ENCODE measurements at places on chromosomes 7 and 10. TPM values are rescaled to one million over a fixed set of nuclear protein-coding genes. Genes with fewer than 3 reads are reported as not detected.

SPDYE5 gene
- not detected for total RNA-seq

ITPRID1 gene
- total RNA-seq, result 1.8 TPM

- no peak for DNase-seq
These were observed 6.2 kb upstream of the MBL2 start for GRCh38 chr10:52778511-52779392.

EPHA1 gene
- 16.2 TPM for total RNA-seq

DNA sequence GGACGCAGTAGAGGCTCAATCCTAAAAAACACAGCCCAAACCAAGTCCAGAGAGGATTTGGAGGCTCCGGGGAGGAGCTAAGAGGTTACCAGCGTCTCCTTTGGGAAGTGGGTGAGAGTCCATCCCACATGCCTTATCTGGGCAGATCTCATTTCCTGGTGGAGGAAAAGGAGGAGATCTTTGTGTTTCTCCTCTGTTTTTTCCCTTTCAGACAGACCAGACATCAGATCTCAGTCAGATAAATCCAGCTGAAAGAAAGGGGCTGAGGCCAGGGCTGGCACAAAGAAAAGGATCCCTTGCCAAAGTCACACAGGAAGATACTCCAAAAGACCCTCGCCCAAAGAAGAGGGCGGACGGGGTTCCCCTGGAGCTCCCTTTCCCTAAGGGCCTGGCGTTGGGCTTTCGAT is 58.3 kb upstream of the COMTD1 start:
- no peak for DNase-seq

- no peak for DNase-seq
These were observed 61.2 kb upstream of the LRRN3 start for GRCh38 chr7:111029574-111030251.

- no peak for DNase-seq
These were observed 6.4 kb upstream of the CYP3A4 start for GRCh38 chr7:99790407-99790806.

- DNase-seq, result no peak
These were observed 594.9 kb downstream of the INHBA start for GRCh38 chr7:41107938-41108448.

GRCh38 chr10:4566011-4566410 is 260.0 kb upstream of the AKR1E2 start:
- DNase-seq, result no peak

- no peak for DNase-seq
These were observed 90.6 kb downstream of the PIP4K2A start for GRCh38 chr10:22623633-22624253.

DNA sequence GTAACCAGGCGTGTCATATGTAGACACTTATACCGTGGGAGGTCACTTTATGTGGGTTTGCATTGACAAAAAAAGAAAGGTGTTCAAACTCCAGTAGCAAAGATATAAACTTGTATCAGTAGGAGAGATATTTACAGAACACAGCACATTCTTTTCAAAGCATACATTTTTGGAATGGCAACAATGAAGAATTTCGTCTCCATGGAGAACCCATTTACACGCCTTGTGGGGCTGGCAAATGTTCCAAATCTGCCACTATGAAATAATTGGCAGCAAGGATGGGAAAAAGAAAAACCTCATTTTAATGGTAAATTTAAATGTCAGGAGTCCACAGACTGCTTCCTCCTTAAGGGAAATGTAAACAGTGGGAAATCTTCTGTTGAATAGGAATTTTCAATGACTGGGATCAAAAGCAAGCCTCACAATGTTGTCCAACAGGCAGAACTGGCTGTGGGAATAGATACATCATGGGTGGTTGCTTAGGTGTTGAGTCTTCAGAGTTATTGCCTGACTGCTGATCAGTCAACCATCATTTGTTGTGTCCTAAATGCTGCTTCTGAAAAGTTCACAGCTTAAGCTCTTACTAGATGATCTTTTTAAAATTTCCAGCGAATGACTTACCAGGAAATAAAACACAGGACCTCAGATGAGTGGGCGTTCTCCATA is 256.6 kb upstream of the SEMA3C start:
- no peak for DNase-seq

DNA sequence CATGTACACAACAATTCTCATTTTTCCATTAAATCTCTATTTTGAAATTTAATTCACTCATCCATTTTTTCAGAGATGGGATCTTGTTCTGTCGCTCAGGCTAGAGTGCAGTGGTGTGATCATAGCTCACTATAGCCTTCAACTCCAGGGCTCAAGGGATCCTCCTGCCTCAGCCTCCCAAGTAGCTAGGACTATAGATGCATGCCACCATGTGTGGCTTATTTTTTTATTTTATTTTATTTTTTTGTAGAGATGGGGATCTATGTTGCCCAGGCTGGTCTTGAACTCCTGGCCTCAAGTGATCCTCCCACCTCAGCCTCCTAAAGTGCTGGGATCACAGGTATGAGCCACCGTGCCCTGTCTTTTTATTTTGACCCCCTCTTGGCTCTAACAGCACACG is 203.8 kb upstream of the KLF14 start:
- DNase-seq, result no peak

TMEM26 gene
- total RNA-seq, result 5.1 TPM

GRCh38 chr7:24197852-24198251 is 86.1 kb upstream of the NPY start:
- no peak for DNase-seq

ZNF736 gene
- total RNA-seq, result 22.1 TPM

Measured in skin of body (tissue), 3 donors.